ENCODE measurements at places on chromosomes 2 and 18.

- no peak for DNase-seq
These were observed 64.5 kb upstream of the TPO start for GRCh38 chr2:1348789-1349188.

- no peak for DNase-seq
These were observed 377.7 kb upstream of the ST6GAL2 start for GRCh38 chr2:107263628-107264027.

DNA sequence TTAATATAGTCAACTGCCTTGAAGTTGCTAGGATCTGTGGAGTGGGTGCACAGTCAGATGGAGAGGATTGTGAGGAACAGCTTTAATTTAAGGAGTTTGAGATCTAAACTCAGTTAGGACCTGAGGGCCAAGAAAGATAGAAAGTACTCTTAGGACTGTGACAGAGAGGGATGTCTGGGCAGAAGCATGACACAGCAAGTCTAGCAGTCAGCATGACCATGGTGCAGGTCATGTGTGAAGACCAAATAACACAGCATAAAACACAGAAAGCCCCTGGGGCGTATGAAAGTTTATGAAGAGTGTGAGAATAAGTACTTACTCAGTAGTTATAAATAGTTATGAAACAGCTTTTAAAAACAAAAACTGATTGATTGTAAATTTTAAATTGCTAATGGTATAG lies 107.2 kb downstream of the GALNT1 start:
- DNase-seq = no peak

DNA sequence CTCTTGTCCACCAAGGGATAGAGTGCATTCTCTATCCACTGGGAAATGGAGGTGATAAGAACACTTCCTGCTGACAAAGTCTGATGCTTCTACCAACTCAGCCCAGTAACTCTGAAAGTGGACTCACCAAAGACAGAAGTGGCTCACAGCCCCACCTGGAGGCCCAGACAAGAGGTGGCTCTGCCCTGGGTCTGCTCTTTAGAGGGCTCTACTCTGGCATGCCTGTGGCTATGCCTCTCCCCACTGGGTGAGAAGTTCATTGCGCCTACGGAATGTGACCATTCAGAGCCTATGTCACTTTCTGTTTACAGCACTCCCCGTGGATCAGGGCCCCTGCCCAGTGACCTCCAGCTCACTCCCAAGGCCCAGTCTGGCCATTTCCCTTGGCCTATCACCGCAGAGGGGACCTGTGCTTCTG lies 13.5 kb upstream of the XDH start:
- no peak for DNase-seq

DNA sequence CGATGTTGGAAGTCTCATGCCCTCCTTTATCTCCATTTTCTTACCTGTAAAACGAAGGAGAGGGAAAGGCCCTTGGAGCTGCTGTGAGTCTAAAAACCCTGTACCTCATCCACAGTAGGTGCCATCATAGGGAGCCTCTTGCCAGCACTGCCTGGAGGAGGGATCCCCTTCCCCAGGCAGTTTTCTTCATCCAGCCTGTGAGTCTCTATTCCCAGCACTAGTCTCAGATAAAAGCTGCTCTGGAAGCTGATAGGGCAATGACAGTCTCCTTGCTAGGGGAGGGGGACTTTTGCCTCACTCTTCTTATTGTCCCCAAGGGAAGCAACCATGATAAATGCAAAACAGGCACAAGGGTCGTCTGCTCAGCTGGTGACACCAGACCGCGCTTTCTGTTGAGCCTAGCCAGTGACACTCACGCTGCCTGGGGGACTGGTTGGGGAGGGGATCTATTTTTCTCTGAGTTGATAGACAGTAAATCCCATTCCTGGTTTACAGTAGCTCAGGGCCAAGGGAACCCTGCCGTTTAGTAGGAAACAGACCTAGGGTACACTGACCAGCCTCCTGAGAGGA lies 139.5 kb upstream of the NABP1 start:
- no peak for DNase-seq

DNA sequence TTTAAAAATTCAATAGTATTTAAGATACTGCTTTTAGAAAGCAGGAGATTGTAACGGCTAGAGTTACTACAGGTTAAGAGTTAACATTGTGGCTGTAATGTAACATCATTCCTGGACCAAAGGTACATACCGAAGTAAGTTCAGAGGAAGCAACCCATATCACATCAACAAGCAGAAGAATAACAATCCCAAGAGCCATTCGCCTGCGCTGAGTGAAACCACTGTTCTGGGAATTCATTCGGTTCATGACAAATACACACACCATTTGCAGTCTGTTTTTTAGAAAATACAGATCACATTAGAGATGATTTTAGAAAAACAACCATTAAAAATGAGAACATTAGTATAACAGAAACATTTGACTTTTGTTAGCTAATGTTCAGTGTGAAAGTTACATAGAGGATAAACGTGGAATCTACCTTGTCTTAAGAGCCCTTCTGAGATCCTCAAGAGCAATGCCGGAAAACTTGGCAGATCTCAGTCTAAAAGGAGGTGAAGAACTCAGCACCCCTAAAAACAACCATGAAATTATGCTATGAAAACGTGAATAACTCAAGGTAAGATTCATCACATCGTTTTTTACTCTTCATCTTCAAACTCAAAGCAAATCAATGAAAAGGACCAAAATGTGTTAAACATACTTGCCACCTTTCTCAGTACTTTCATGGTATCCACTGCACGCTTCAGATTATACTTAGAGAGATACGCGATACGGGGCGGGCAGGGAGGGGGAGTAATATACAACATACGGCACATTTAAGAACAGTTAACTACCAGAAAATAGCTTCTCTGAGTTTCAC lies 1.2 kb downstream of the SLC35F5 start:
- no peak for DNase-seq

- no peak for DNase-seq
These were observed 552.9 kb downstream of the FBXO15 start for GRCh38 chr18:73594749-73595148.

DNA sequence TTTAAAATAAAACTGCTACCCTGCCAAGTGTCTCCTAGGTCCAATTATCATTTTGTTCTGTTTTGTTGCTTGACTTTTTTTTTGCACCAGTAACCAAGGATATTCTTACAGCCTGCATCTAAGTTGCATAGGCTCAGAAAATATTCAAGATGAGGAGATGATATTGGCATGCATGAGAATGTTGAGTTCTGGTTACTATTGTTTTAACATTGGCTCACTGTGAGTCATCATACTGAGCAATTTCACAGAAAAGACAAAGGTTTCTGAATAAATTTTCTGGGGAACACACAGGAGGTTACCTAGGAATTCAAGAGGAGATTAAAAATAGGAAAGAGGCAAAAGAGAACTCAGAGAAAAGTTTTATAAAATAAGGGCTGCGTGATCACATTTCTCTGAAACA lies 84.8 kb upstream of the POU3F3 start:
- no peak for DNase-seq

DNA sequence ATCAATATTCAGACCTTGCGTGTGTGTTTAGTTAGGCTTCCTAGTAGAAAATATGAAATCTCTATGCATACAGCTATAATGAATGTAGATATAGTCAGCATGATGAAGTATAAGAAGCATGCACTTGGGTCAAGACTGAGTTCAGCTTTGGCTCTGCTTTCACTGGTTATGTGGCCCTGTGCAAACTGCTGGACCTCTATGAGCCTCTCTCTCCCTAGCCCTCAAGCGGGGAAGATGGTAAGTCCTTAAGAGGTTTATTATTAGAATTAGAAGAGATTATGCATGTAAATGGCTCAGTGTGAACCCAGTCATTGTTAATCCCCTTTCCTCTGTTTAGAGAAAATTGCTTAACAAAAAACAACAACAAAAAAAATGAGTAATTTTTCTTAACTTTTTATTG lies 178.8 kb upstream of the NXPH2 start:
- no peak for DNase-seq

DNA sequence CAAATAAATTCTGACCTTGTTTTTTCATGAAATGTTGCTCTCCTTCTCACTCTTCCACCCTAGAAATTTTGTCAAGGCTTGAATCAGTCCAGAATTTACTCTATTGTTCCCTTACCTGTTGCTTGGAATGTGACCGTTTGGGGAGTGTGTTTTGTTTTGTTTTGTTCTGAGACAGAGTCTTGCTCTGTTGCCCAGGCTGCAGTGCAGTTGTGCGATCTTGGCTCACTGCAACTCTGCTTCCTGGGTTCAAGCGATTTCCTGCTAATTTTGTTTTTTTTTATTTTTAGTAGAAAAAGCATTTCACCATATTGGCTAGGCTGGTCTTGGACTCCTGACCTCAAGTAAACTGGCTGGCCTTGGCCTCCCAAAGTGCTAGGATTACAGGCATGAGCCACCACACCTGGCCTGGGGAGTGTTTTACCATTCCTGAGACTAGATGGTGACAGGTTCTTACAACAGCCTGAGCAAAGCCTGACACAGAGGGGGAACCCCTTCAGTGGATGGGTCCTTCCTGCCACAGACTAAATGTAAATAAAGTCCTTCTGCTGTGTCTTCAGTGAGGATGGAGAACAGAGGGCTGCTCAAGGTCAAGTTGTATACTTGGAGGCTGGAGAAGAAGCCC lies 52.0 kb downstream of the HAUS1 start:
- no peak for DNase-seq

- no peak for DNase-seq
These were observed 116.4 kb downstream of the CCDC141 start for GRCh38 chr2:178933493-178933892.

GRCh38 chr2:191352536-191352935 lies 107.3 kb downstream of the MYO1B start:
- no peak for DNase-seq

- no peak for DNase-seq
These were observed 124.2 kb upstream of the SIX3 start for GRCh38 chr2:44817256-44817655.

GRCh38 chr2:79621755-79622154 lies 108.9 kb downstream of the CTNNA2 start:
- no peak for DNase-seq

- DNase-seq = no peak
These were observed 84.5 kb downstream of the FAM228A start for GRCh38 chr2:24259316-24259715.

GRCh38 chr2:148615381-148615841 lies 29.1 kb upstream of the EPC2 start:
- DNase-seq = no peak

DNA sequence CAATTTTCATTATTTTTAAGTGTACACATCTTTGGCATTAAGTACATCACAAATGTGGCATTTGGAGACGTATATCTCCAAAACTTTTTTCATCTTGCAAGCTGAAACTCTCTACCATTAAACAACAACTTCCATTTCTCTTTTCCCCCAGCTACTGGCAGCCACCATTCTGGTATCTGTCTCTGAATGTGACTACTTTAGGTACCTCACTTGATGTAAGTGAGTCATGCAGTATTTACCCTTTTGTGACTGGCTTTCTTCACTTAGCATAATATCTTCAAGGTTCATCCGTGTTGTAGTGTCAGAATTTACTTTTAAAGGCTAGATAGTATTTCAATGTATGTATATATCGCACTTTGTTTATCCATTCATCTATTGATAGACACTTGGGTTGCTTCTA lies 17.0 kb downstream of the BABAM2 start:
- no peak for DNase-seq

GRCh38 chr2:181806039-181806392 lies 85.5 kb upstream of the ITPRID2 start:
- DNase-seq = no peak

GRCh38 chr2:159738509-159739390 lies 26.4 kb downstream of the MARCHF7 start:
- DNase-seq = no peak

GRCh38 chr2:149036507-149037293 lies 1.8 kb upstream of the LYPD6B start:
- DNase-seq = no peak

DNA sequence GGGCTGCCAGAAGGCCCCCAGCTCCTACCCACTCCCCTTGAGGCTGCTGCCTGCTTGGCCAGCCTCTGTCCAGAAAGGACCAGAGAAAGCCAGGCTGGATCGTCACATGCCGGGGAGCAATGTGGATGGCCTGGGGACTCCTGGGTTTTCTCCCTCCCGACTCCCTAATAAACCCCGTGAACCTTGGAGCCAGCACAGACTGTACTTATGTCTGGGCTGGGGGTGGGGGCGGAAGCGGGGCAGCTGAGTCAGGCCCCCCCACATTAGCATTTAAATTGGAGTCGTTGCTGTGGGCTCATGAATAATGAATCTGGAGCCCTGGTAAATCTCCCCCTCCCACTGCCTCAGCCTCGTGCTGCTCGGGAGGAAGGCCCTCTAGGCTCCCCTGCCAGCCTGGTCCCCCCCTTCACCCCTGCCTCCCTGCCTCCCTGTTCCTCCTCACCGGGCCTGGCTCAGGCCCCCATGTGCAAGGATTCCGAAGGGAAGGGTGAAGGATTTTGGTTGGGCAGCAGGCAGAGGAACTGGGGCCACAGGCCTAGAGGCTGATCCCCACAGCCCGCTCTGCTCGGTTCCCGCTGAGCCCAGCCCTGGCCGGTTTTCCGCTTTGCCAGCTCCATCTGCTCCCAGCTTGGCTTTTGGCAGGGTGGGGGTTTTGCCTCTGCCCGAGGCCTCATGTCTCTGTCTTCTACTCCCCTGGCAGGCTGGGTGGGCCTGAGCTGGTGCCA lies 7.3 kb upstream of the ASIC4 start:
- no peak for DNase-seq

- no peak for DNase-seq
These were observed 65.7 kb downstream of the PXDN start for GRCh38 chr2:1678609-1679008.

DNA sequence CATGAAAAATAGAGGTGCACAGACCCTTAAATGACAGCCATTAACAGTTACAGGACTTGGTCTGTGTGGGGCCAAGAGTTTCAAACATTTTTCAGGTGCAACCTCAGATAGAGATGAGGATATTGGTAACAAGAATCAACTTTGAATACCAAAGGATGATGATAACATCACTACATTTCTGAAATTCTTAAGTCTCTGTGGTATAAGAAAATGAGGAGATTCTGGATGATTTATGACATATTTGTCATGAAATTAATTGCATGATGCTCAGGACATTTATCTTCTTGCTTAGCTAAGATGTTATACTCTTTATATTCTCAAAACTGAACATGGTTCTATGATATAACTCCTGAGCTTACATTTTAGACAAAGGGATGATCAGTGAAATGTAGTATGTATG lies 471.8 kb upstream of the CWC22 start:
- DNase-seq = no peak

DNA sequence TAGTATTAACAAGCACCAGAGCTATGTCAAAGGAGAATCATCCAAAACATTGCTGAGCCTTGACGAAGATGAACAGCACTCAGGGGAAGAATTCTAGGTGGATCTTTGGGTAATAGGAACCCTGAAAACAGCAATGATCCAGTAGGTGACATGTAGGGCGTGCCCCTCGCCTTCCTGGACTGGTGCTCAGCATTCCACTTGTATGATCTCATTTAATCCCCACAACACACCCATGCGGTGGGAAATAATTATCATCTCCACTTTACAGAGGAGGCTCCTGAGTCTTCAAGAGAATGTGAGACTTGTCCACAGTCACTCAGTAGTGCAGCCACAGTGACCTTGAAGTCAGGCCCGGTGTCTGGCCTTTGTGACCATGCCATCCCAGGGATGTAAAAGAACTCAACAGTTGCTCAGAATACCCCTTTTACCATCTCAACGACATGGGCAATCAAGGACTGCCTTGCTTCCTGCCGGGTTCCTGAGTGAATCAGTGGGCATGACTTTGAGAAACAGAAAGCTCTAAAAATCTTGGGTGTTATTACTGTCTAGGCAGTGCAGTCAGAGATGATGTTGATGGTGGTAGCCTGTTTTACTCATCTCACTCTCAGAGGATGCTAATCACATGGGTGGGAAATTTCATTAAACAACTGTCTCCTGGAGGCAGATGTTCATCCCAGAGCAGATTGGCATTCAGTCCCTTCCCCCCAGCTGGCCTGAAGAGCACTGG lies 161.6 kb downstream of the BCL11A start:
- DNase-seq = no peak

- DNase-seq = no peak
These were observed 2.3 kb upstream of the ALPP start for GRCh38 chr2:232376260-232376659.

Data from stimulated activated CD4-positive, alpha-beta T cell treated with anti-CD3 and anti-CD28 coated beads, Interleukin-12 subunit alpha, Interleukin-12 subunit beta, amount 100 ng/mL, for 4 hours (primary cell).